Adrenal gland (tissue), 19 donors: ENCODE measurements at places on chromosomes 4 and X. TPM values are rescaled to one million over a fixed set of nuclear protein-coding genes. Genes with fewer than 3 reads are reported as not detected.

DNA sequence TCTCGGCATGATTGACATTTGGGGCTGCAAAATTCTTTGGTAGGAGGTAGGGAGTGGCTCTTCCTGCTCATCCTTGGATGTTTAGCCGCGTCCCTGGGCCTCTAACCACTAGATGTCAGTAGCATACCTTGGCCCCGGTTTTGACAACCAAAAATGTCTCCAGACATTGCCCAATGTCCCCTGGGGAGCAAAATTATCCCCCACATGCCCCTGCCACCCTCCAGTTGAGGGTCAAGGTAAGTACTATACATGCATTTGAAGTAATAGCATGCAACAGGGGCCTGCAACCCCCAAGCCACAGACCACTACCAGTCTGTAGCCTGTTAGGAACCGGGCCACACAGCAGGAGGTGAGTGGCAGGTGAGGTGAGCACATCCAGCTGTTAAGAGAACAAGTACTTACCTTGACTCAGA is 17.6 kb upstream of the KIAA1210 start:
- DNase-seq, result no peak

- DNase-seq, result peak; percentile 48
Measured at GRCh38 chr4:138910914-138911336, 104.7 kb upstream of the NOCT start.

GRCh38 chrX:11426712-11427452 is 133.7 kb downstream of the AMELX start:
- DNase-seq, result peak; percentile 17

GRCh38 chr4:57494821-57495220 is 384.6 kb upstream of the IGFBP7 start:
- DNase-seq, result no peak

- DNase-seq, result peak; percentile 23
Measured at GRCh38 chrX:2654436-2655340, 36.4 kb upstream of the CD99 start.

- no peak for DNase-seq
Measured at GRCh38 chrX:136810493-136810892, 29.8 kb upstream of the ARHGEF6 start.

DNA sequence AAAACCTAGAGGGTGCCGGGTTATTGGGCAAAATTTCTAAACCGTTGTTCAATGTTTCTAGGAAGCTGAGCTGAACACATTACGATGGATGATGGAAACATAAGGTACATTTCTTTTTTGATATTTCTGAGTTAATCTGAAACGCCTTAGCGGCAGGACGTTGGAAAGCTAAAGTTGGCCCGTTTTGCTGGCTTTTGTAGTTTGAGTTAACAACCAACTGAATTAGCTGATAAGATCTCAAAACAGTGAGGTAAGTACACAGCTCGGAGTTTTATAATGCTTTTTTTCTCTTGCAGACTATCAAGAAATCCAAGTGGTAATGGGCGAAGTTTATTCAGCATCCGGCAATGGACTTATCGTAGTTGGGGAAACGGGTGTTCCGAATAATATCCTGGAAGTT is 73.5 kb downstream of the PRSS12 start:
- DNase-seq, result no peak

DNA sequence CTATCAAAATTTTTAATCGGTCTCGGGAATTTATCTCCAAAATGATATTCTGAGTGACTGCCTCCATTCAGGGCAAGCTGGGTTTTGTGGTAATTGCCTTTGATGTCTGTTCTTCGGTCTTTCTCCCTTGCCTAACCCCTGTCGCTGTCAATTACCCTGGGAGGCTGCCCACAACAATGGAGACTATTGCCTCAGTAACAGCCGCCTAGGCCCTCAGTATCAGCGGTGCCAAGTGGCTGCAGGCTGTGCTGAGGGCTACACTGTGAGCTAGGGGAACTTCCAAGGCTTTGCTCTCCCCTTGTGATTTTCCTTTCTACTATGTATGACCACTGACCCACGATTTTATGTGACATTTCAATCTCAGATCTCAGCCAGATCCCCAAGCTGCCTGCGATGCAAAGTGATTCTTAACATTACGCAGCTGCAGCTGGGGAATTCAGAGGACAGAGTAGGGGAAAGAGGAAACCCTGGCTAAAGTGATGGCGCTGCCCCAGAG is 36.3 kb upstream of the REST start:
- no peak for DNase-seq

FRMD7 gene
- not detected for polyA plus RNA-seq
